GM23248 (cell line): ENCODE measurements at places on chromosomes 2 and 18. TPM values are rescaled to one million over a fixed set of nuclear protein-coding genes. Genes with fewer than 3 reads are reported as not detected.

- no peak overlapping the region for H3K4me3 ChIP-seq
- no peaks in the 10 kb centered on the region for H3K36me3 ChIP-seq
- no peak overlapping the region for H3K27ac ChIP-seq
- no peak for DNase-seq
- no peaks in the 10 kb centered on the region for H3K4me1 ChIP-seq
Measured at GRCh38 chr2:41170589-41170988, 718.7 kb upstream of the SLC8A1 start.

GRCh38 chr2:155060896-155061295 is 362.4 kb downstream of the KCNJ3 start:
- no peaks in the 10 kb centered on the region for H3K36me3 ChIP-seq
- no peak overlapping the region for H3K27ac ChIP-seq
- DNase-seq = no peak
- no peaks in the 10 kb centered on the region for H3K27me3 ChIP-seq
- no peaks in the 10 kb centered on the region for H3K4me1 ChIP-seq

DNA sequence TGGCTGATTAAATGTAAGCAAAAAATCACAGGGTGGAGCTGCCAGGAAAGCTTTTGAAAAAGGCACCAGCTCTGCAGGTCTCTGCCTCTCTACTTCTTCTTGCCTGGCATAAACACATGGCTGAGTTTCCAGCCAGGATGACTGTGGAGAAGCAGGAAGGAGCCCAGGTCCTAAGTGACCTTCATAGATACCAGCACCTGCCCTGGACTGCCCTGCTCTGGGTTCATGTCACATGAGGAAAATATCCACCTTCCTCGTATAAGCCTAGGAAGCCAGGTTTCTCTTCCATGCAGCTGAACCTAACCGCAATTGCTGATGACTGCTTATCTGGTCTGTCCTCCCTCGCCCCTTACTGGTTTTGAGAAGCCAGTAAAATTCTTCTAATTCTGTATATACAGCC is 47.8 kb upstream of the CREB1 start:
- no peak overlapping the region for H3K27ac ChIP-seq
- no peak for DNase-seq
- H3K4me3 ChIP-seq = no peak overlapping the region
- H3K4me1 ChIP-seq = peaks cover 21% of the 10 kb centered on the region
- H3K36me3 ChIP-seq = no peaks in the 10 kb centered on the region

The TRAF3IP1 gene
- 7.2 and 9.5 TPM in 2 replicates for total RNA-seq

The POTEI gene
- not detected in 2 replicates for total RNA-seq
